Activated CD4-positive, alpha-beta T cell treated with anti-CD3 and anti-CD28 coated beads for 48 hours (primary cell): ENCODE measurements at places on chromosomes 6 and 20.

GRCh38 chr6:66638099-66638498 is 931.1 kb upstream of the EYS start:
- no peak for DNase-seq

- DNase-seq, result no peak
Measured at GRCh38 chr6:40634429-40634828, 47.3 kb upstream of the LRFN2 start.

DNA sequence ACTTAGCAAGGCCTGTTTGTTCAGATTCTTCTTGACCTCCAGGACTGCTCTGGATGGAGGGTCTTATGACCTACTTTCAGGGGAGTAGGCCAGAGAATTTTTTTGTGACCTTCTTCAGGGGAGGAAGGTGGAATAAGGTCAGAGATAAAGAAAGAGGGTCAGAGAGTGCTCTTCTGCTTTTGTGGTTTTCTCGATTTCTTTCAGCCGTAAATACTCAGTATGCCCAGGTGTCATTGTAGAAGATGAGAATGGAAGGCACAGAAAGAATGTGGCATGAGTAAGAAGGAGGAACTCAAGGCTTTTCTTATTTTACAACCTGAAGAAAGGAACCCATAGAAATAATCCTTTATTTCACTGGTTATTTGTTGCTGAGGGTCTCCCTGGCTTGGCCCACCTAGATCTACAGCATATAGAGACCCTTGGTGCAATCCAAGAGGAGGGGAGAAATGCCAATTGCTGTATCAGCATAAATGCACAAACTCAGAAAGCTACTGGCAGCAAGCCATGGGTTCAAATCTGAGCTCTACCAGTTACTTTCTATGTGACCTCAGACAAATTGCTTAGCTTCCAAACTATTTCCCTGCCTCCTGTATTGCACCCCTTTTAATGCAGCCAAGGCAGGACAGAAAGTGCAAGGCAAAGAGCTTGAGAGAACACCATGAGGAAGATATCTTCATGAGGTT is 68.0 kb downstream of the OLIG3 start:
- DNase-seq, result no peak

GRCh38 chr6:98747960-98748359 is 86.4 kb upstream of the POU3F2 start:
- no peak for DNase-seq

GRCh38 chr6:76397966-76398365 is 325.5 kb upstream of the IMPG1 start:
- no peak for DNase-seq

GRCh38 chr20:36908603-36909002 is 32.7 kb downstream of the TLDC2 start:
- no peak for DNase-seq

DNA sequence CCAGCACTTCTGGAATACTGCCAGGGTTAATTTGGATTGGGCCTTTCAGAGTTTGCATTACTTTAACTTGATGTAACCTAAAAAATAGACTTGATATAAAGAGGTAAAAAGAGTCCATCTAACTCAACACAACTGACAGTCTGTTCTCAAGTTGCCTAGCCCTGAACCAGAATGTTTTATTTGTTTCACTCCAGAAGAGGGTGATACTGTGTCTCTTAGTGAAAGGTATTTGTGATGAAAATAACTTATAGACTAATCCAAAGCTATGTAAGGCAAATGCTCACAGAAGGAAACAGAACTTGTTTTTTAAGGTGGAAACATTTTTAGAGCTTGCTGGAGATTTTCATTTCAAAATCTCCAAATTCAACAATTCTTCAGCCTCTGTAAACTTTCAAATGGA is 469.1 kb upstream of the RUNX2 start:
- DNase-seq, result no peak

DNA sequence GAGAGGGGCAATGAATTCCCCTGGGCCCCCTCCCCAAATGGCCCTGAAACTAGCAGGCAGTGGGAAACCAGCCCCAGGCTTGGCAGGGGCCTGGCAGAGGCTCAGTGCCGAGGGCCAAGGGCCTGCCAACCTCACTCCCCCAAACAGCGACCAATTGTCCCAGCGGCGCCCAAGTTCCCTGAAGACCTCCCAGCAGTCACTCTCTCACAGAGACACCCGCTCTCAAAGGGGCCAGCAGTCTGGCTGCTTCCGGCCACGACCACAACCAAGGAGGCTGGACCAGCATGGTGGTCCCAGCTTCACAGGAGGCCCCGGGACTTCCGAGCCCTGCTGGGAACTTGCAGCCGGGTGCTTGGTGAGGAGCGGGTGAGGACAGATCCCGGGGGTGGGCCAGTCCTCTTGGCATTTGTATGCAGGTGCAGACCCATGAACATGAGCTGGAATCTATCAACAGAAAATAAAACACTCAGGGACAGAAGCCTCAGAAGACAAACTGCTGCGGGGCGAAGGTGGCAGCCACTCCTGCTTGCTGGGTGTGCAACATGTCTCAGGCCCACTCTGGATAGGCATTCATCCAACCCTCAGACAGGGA is 17.5 kb upstream of the SIRPA start:
- DNase-seq, result no peak

GRCh38 chr6:44263354-44264100 is 1.8 kb downstream of the NFKBIE start:
- DNase-seq, result no peak

- DNase-seq, result no peak
Measured at GRCh38 chr20:19330731-19331130, 118.3 kb downstream of the SLC24A3 start.

DNA sequence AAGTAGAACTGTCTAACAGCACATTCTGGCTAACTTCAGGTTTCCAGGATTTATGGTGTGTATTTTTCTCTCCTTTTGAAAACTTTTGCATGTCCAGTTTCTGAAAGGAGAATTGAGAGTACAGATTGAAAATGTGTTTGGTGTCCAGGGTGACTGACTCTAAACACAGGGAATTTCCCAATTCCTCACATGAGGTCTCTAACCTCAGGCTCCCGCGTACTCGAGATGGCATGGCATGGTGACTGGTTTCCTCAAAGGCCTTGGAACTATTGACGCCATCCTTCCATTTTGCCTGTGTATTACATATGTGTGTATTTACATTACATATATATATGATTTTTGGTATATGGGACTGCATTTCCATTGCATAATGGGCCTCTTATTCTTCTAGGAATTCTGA is 52.5 kb downstream of the PRND start:
- DNase-seq, result no peak

DNA sequence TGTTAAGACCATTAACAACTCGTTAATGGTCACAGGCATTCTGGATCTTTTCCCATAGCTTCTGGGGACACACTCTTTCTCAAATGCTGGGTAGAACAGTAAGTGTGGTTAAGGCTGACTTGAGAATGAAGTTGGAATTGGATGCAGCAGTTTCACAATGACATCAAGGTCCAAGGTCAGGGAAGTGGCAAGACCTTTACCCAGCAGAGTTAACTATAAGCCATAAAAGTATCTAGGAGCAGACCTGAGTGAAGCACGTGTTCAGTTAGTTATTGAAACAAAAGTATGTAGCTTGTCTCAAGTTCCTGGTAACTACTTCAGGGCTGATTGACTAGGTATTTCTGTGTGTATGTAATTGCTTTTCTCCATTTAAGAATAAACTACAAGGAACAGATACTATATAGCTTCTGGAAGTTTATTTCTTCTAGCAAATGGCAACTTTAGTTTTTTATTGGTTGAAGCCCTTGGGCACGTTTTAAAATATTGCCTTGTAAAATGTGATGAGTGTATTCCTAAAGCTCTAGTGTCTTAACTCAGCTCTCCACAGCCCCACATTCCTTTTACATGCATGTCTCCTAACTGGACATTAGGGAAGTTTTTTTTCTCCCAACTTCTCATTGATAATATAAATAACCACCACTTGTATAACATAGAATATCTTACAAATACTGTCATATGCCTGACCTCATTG is 479.0 kb upstream of the CITED2 start:
- DNase-seq, result no peak

GRCh38 chr6:39978240-39978639 is 44.0 kb upstream of the MOCS1 start:
- DNase-seq, result no peak

DNA sequence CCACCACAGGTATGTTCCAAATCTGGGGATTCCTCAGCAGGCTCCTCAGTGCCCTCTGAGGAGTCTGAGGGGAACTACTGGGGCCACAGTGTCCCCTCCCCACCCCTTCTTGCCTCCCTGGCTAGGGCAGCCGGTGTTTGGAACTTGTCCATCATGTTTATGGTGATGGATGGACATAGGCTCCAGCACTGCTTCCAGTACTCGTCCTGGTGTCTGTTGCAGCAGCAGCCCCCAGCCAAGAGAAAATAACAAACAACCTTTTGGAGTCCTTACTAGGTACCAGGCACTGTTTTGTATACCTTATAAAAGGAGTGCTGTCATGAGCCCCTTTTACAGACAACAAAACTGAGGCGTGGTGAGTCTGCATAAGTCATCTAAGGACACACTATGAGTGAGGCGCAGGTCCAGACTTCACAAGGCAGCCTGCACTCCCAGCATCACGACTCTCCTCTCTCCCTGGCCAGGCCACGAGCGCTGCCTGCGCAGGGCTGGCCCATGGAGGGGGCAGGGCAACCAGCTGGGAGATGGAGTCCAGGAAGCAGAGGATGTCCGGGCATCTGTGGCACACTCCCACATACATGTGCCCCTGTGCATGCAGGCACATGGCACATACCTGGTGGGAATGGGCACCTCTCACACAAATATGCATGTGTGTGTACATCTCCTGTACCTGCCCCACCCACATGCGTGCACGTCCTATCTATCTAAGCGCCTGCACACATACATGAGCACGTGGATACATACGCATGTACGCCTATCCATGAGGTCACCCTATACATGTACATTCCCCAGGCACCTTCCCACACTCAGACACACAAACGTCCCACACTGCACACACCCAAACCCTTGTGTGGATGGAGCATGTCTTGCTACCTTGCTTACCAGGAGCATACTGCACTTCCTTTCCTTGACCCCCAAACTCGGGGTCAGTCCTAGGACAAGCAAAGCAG is 152.7 kb downstream of the VEGFA start:
- DNase-seq, result no peak

- DNase-seq, result peak; percentile 84
Measured at GRCh38 chr6:149190224-149190831, 127.2 kb upstream of the TAB2 start.

- DNase-seq, result no peak
Measured at GRCh38 chr20:48359692-48360341, 468.0 kb downstream of the PREX1 start.

DNA sequence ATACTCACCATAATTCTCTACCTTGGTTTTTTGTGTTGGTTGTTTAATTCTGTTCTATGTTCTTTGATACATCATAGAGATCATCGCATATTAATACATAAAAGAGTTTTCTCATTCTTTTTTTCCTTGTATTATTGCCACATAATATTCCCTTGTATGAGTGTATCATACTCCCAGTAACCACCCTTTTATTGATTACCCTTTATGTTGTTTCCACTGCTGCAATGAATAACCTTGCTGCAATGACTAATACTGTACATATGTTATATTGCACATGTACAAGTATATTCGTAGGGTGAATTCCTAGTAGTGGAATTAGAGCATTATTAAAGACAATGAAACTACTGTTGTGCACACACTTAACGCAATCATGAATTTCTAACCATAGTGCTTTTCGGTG is 9.1 kb upstream of the SF3B5 start:
- no peak for DNase-seq
